ENCODE measurements at places on chromosomes 13 and 19. TPM values are rescaled to one million over a fixed set of nuclear protein-coding genes. Genes with fewer than 3 reads are reported as not detected.

DNA sequence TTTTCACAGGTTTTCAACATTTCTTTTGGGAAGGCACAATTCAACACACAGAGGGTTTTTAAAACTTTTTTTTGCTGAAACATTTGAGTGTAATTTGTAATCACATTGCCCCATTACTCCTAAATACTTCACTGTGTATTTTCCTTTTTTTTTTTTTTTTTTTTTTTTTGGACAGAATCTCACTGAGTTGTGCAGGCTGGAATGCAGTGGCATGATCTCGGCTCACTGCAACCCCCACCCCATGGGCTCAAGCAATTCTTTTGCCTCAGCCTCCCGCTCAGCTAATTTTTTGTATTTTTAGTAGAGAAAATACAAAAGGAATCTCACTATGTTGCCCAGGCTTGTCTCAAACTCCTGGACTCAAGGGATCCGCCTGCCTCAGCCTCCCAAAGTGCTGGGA lies 14.8 kb upstream of the DNAJC15 start:
- no peak for DNase-seq

DNA sequence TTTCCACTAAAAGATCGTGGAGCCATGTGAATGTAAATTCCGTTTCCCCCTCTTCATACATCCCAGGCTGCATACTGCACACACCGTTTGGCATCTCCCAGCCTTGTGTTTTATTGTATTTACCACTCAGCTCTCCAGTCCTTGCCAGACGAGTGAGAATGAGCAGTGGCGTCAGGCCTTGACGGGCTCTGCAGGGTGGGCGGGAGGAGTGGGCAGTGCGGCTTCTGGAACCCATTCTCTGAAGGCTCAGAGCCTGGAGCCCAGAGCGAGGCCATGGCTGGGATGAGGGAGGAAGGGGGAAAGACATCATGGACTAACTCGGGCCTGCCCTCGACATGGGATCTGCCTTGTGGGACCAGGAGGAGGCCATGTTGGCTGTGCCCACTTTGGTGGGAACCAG lies 25.1 kb downstream of the BICRA start:
- no peak for DNase-seq

- no peak for DNase-seq
Measured at GRCh38 chr19:2312820-2313501, 5.0 kb upstream of the LINGO3 start.

DNA sequence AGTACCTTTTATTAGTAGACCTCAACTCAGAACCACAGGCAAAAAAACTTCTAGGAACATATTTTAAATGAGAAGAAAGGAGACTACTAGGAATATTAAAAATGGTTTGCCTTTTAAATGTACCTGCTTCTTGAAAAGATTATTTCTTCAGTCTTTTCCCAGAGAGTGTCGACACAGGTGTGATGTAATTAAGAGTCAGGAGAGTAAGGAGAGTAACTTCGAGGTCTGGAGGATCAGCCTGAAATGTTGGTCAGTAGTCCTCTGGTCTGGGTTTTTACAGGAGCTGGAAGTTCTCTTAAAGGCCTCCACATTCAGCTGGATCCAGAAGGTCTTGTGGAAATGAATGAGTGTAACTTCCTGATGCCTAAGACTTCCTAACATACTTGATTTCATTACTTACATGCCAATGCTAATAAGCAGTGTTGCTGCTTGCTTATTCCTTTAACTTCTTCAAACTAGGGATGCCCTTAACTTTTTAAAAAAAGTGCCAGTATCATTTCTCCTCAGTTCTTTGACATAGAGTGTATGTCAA lies at the start of gene KCTD4:
Gene KCTD4 (minus strand): TSS at position 345 of the 532 bp plus-strand sequence. CDS start 6,478 bp downstream, outside the sequence.
- no peak for DNase-seq

GRCh38 chr19:5828661-5829566 lies 10.6 kb downstream of the FUT6 start:
- DNase-seq: no peak

GRCh38 chr13:36157480-36157879 lies 26.3 kb upstream of the DCLK1 start:
- DNase-seq: no peak

DNA sequence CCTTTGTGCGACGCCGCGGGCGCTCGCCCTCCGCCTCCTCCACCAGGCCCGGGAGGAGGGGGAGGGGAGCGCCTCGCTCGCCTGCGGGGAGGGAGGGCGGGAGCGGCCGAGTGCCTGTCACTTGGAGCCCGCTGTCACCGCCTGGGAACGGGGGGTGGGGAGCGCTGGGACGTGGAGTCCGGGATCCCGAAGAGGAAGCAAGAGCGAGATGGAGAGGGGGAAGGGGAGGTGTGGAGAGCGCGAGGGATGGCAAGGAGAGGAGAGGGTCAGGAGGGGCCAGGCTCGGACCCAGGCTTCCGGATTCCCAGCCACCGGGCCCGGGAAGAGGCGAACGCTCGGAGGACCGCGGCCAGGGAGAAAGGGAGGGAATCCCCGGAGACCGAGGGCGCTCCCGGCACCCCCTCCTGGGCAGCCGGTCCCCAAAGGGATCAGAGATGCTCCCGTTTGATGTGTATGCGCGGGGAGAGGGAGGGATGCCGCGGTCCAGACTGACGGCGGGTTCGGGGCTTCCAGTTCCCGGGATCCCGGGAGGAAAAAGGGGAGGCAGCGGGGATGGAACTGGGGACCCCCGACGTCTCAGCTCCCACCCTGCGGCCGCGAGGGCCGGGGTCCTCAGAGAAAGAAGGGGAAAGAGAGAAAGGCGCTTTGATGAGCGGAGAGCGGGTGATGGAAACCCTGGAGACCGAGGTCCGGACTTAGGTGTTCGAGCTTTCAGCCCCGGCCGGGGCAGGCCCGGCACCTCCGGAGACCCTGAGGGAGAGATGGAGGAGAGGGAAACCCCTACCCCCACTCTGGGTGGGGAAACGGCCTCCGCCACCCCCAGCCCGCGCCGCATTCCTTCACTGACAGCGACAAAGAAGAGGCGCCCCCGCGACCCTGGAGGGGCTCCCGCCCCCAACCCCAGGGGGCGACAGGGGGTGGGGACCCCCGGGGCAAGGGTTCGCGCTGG lies 4.7 kb upstream of the DPF1 start:
- no peak for DNase-seq

- no peak for DNase-seq
Measured at GRCh38 chr13:29754473-29754806, 96.0 kb downstream of the UBL3 start.

GRCh38 chr19:30686176-30686820 lies 314.1 kb downstream of the ZNF536 start:
- DNase-seq: no peak

- no peak for DNase-seq
Measured at GRCh38 chr13:21225082-21225481, 48.6 kb downstream of the MRPL57 start.

DNA sequence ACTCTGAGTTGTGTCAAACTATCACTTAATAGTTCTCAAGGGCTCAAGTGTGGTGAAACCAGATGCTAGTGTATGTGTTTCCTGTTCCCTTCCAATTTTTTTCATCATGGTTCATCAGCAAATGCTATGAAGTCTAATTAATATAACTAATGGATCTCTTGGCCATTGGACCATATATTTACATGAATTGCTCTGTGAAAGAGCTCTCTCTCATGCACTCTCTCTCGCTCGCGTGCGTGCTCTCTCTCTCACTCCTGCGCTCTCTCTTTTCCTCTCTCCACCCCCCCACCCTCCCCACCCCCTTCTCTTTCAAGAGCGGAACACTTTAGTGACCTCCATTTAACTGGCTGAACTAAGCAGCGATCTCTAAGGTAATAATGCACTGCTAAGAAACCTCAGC lies 547.0 kb upstream of the GPC6 start:
- DNase-seq: no peak

DNA sequence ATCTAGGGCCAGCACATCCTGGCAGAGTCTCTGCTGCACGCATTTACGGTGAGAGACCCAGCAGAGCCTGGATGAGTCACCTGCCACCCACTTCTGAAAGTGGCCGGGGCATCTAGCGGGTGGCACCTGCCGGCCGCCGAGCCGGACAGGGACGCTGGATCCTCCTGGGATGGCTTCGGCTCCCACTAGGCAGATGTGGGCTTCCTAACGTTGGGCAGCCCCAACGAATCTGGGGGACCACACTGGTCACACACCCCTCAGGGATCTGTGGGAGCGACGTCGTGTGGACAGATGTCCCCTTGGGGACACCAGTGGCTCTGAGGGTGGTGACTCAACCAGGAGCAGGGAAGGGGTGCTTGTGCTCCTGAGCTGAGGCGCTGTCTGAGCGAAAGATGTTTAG lies 32.2 kb downstream of the TMEM255B start:
- DNase-seq: peak; percentile 57

GRCh38 chr13:98390086-98390715 lies 186.7 kb downstream of the STK24 start:
- DNase-seq: peak; percentile 84

GRCh38 chr13:80086304-80086721 lies 254.6 kb downstream of the SPRY2 start:
- DNase-seq: no peak

DNA sequence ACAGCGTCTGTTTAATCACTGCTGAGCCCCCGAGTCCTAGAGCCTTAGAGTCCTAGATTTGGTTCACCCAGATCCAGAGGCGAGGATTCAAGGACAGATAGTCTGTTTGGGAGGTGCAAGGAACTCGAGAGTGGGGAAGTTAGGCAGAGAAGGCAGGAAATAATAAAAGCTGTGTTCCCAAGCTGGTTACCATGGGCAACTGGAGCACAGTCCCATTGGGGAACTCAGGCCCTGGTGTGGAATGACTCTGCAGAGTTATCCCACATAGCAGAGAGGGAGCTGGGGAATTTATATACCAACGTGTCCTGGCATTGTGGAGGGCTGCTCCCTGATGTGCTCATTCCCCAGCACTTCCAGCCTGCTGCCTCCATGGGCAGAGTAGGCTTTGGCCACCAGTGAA lies 9.7 kb downstream of the IGSF23 start:
- no peak for DNase-seq

DNA sequence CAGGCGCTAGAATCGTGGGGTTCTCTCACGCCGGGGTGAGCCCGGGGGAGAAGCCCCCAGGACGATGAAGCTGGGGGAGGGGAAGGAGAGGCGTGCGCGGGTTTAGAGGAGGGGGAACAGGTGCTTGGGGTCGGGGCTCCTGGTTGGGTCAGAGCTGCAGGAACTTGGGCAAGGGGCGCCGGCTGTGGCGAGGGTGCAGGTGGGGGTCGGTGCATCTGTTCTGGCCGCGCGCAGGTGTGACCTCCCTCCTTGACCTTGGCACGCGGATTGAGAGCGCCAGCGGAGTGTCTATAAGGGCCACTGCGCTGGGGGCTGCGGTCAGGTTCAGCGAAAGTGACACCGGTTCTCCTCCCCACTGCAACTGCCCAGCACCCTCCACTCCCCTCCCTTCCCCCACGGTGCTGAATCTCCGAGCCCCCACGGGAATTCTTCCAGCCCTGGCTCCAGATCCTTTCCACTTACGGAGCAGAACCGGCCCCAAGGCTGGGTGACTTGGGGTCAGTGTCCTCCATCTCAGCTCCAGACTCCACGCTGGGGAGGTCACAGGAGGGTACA lies 618 bp downstream of the TMEM38A start:
- peak; percentile 80 for DNase-seq

DNA sequence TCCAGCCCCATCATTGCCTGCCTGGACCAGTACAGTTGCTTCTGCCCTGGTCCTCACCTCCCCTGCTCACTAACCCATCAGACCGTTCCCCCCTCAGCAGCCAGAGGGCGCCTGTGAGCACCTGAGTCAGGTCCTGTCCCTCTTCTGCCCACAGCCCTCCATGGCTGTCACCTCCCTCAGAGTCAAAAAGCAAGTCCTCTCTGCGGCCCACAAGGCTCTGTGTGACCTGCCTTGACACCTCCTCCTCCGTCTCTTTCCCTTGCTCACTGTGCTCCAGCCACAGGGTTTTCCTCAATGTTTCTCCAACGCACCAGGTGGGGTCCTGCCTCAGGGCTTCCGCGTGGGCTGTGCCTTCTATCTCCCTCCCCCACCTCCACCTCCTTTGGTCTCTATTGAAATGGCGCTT lies 29.4 kb upstream of the PTPRS start:
- no peak for DNase-seq

GRCh38 chr19:47729799-47730520 lies 15.4 kb upstream of the NOP53 start:
- peak; percentile 89 for DNase-seq

DNA sequence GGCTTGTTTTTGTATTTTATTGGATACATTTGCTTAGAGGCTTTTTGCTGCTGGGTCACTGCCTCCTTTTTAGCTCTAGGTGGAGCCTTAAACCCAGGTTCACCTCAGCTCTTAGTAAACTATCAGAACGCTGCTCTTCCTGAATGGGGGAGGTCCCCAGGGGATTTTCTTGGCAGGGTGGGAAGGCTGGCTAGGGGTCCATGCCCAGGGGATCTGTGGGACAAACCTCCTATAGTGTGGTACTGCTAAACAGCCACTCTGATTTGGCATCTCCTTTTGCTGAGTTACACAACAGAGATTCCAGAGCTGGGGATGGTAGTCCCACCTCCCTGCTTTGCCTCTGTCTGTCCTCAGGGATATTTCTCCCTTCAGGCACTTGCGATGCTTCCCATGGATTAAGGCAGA lies 204.9 kb downstream of the ZIC5 start:
- no peak for DNase-seq

DNA sequence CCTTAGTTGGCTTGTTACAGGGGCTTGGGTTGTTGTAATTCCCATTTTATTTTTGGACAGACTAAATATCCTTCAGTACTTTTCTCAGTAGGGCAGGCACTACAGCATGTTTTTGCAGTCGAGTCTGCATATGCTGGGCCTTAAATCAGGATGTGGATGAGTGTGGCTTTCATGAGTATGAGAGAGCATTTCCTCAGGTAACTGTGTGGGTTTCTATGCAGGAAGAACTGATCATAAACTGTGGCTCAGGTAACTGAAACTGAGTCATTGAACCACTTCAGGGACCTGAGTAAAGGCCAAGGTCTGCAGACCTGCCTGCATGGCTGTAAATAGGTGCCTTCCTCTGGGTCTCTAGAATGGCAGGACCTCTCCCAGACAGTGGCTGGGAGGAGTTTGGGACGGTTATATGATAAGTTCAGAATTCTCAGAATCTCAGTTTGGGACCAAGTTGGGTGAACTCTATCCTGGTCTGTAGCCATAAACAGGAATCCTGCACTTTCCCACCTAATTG lies 112.1 kb downstream of the ZNF737 start:
- DNase-seq: no peak

GRCh38 chr13:110431425-110432294 lies 124.6 kb downstream of the COL4A2 start:
- DNase-seq: no peak

RAB3D gene
- 33.5 TPM for total RNA-seq

TRPM4 gene
- total RNA-seq: 20.5 TPM

LIM2 gene
- not detected for total RNA-seq

CGB8 gene
- total RNA-seq: not detected

KIR2DL4 gene
- 0.37 TPM for total RNA-seq

CGB3 gene
- not detected for total RNA-seq

ZNF440 gene
- total RNA-seq: 8.8 TPM

MYO1F gene
- total RNA-seq: 37.3 TPM

ZNF382 gene
- 7.3 TPM for total RNA-seq

SIGLEC12 gene
- 0.42 TPM for total RNA-seq

SETDB2 gene
- 11.0 TPM for total RNA-seq

All from posterior vena cava (tissue), 2 donors.